Stomach (tissue), 19 donors: ENCODE measurements at places on chromosomes 4 and X.

DNA sequence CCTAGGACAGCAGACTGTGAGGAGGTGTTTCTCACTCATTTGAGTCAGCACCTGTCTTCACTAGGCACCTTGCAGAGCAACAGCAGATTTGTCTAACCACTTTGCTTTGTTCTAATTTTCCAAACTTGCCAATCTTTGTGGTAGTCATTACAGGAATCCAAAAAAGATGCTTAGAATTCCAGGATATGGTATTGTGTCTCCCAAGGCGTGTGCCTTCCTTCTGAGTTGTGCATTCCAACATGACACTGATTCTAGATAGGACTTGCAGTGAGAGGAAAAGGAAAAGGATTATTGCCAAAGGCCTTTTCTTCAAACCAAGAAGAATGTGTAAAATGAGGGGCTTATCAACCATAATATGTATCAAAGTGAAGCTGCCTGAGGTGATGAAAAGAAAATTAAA, 126.2 kb downstream of the MAPK10 start:
- DNase-seq = no peak

GRCh38 chrX:1218286-1218685, 5.8 kb upstream of the CRLF2 start:
- DNase-seq = no peak

- no peak for DNase-seq
These were observed 4.4 kb downstream of the TASL start for GRCh38 chrX:30573125-30573524.

GRCh38 chrX:21940356-21940829, at the start of gene SMS:
Gene SMS, plus strand, starts transcription at chrX:21940709. Its CDS starts 116 bp downstream, at chrX:21940825.
- peak; percentile 77 for DNase-seq

- no peak for DNase-seq
These were observed 6.7 kb upstream of the ZCCHC18 start for GRCh38 chrX:104105330-104106262.

DNA sequence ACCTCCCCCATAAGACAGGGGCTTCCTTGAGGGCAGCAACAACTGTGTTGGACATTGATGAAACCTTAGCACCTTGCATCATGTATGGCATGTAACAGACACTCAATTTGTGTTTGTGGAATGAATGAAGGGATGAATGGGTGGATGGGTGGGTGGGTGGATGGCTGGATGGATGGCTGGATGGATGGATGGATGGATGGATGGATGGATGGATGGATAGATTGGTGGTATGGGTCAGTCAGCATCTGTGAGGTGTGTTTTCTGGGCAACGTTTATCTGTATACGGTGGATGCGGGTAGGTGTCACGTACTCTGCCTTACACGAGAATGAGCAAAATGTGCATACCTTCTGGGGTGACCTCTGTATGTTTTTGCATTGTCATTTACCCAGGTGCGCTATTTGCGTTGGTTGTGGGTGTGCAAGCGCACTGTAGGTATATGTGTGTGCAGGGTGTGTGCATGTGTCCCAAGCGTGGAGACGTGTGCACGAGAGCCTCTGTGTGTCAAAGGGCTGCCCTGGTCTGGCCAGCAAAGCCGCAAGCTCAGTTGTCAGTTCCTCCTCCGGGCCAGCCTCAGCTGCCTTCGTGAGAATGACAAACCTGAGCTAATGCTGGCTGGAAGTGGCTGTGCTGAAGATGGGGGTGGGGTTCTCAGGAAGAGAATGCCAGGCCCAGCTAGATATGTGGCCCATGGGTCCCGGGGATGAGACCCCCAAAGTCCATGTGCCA, 26.5 kb downstream of the ELF4 start:
- no peak for DNase-seq

GRCh38 chr4:54661169-54661568, 3.4 kb downstream of the KIT start:
- DNase-seq = no peak

- no peak for DNase-seq
These were observed 168.4 kb downstream of the KCNIP4 start for GRCh38 chr4:21780148-21780547.

DNA sequence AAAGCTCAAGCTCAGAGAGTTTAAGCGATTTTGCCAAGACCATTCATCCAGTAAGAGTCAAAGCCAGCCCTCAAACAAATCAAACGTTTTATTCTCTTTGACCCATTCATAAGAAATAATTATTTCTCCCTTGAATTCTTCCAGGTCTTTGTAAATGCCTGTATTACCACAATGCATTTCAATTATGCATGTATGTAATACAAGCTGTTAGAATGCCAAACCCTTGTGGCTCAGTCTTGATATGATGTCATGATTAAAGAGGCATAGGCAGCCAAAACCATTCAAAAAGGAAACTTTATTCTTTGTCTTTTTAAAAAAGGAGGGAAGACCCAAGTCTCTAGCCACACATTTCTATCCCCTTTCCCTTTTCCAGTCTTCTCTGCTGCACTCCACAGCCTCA, 56.5 kb upstream of the PGM2 start:
- no peak for DNase-seq

- DNase-seq = no peak
These were observed 142.1 kb upstream of the USP9X start for GRCh38 chrX:40943093-40943641.

DNA sequence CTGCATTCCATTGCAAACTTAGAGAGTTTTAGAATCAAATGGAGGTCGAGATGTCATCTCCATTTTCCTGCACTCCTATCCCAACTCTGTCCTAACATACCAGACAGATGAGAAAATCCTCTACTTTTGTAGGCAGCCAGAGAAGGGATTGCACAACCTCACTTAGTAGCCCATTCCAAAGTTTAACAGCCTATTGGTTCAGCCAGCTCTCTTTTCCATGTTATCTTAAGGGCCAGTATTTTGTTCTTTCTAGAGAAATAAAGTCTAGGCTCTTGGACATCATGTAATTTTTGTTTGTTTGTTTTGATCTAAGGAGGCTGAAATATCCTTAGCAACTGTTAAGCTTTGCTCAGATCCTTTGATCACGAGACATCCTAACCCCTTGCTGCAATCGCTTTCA, 173.0 kb downstream of the COX18 start:
- peak; percentile 47 for DNase-seq

DNA sequence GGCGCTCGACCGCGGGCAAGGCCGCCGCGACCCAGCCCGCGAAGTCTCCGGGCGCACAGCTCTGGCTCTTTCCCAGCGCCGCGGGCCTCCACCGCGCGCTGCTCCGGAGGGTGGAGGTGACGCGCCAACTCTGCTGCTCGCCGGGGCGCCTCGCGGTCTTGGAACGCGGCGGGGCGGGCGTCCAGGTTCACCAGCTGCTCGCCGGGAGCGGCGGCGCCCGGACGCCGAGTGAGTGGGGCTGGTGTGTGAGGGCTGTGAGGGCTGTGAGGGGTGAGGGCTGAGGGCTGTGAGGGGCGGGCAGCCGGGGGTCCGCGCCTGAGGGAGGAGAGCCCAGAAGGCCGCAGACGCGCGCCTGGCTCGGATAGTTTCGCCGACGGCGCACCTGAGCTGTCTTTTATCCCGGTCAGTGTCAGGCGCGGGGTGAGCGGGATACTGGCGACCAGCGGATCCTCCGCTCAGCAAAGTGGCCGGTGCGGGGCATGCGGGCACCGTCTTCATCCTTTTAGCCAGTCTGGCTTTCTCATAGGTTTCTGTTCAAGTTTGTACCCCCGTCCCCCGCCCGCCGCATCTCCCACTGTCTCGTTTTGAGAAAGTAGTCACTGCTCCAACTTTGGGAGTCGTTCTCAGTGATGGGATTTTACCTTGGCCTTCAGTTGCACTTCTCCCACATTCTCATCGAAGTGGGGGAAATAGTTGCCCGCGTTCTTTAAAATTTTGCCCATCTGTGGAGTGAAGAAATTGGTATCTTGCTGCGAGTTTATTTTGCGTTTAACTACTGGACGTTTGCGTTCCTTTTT, 586 bp downstream of the HERC5 start:
- peak; percentile 78 for DNase-seq

DNA sequence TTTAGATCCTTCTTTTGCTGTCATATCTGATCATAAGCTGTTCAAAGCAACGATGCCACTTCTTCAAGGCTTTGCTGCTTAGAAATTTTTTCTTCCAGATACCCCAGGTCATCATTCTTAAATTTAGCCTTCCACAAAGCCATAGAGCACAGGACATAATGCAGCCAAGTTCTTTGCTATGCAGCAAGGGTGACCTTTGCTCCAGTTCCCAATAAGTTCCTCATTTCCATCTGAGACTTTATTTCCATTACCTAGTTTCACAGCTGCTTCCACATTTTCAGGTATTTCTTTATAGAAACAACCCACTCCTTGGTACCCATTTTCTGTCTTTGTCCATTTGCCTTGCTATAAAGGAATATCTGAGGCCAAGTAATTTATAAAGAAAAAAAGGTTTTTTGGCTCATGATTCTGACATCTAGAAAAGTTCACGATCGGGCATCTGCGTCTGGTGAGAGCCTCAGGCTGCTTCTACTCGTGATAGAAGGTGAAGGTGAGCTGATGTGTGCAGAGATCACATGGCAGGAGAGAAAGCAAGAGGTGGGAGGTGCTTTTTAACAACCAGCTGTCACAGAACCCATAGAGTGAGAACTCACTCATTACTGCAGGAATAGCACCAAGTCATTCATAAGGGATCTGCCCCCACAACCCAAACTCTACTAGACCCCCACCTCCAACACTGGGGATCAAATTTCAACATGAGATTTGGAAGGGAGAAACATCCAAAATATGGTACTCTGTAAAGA, 11.8 kb upstream of the TASL start:
- no peak for DNase-seq

- peak; percentile 85 for DNase-seq
These were observed 662 bp downstream of the SLAIN2 start for GRCh38 chr4:48341776-48342605.

DNA sequence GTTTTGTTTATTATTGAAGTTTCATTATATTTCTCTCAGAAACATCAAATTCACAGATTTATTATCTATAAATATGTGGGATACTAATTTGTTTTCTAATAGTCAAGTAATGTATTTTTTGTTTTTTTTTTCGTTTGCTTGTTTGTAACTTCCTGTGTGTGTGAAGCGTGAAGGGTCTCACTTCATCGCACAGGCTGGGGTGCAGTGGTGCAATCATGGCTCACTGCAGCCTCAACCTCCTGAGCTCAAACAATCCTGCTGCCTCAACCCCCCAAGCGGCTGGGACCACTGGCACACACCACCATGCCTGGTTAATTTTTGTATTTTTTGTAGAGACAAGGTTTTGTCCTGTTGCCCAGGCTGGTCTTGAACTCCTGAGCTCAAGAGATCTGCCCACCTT, 55.1 kb downstream of the SH3RF1 start:
- DNase-seq = no peak

GRCh38 chrX:115894087-115894486, 276.5 kb upstream of the AGTR2 start:
- peak; percentile 81 for DNase-seq

DNA sequence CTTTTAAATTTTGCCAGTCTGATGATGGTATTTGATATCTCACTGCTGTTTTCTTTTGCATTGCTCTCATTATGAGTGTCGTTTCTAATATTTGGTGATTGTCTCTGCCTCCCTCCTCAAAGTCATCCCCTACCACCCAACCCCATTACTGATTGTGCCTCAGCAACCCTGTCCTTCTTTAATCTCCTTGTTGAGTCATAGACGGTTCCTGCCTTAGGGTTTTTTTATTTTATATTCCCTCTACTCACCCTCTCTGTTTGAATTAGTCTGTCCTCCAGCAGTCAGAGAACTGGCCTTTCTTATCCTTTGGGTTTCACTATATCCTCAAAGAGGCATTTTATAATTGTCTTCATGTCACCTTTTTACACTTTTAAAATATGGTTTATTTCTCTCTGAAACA, 409.3 kb upstream of the CPEB2 start:
- DNase-seq = no peak

GRCh38 chr4:111464251-111465045, 680.8 kb upstream of the FAM241A start:
- DNase-seq = peak; percentile 15

DNA sequence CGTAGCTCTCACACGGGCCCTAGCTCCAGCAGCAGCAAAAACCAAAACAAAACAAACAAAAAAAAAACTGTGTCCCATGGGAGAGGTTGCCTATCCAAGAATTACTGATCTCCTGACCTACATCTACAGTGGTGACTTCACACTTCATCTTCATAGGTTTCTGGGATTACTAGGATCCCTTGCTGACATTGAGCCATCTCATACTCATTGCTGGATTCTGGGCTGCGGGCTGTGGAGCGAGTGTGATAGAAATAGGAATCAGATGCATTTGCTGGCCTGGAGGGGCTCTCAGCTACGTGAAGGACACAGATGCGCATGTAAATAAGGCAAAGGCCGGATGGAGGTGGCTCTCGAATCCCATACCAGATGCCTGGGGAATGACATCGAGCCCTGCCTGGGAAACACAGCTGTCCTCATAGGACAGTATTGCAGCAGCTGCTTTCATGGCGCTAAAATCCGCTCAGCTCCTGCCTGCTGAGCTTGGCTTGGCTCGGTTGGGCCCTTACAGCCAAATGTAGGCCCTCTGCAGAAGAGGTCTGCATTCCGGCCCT, 41.7 kb downstream of the CNGA2 start:
- DNase-seq = peak; percentile 32

GRCh38 chr4:105627620-105628019, 75.2 kb downstream of the ARHGEF38 start:
- DNase-seq = no peak

GRCh38 chr4:7134737-7135388, 57.5 kb upstream of the SORCS2 start:
- DNase-seq = peak; percentile 86

DNA sequence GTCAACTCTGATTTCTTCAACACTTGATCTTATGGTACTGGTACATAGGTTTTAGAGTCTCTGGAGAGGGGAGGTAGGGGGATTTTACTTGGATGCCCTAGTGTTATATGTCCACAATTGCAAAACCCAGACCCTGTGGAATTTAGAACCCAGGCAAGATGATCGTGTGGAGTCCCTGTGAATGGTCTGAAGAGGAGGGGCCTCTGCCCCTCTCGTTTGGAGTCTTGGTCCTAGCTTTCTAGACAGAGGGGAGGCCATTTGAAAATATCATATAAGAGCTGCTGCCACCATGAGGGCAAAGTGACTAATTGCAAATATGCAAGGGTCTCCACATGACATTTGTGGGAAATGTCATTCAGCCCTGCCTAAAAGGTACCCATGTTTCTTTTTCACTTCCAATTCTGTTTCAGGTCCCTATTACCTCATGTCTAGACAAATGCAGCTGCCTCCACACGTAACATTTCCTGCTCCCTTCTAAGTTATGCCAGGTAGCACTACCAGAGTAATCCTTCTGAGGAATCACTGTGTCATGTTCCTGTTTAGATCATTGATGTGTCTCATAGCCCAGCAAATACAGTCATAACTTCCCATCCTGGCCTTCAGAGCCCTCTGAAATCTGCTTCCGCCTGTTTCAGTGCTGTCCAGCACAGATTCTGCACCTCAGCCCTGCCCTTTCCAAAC, 126.8 kb downstream of the KLHL8 start:
- peak; percentile 75 for DNase-seq

DNA sequence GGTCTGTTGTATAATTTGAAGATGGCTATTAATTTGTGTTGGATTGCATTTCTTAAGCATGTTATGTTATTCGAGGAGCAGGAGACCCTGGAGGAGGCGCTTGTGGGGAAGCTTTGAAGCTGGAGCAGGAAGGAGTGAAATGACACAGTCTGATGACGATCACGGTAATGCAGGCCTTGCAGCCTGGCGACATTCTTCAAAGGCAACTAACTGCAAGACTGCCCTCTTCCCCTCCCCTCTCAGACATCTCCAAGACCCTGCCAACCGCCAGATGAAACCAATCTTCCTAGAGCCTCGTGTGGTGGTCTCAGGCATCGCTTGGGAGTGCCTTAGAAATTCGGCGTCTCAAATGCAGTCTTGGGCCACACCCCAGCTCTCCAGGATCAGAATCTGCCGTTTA, 16.1 kb downstream of the CLCN4 start:
- peak; percentile 42 for DNase-seq
